ENCODE measurements at places on chromosomes 6 and 20. TPM values are rescaled to one million over a fixed set of nuclear protein-coding genes. Genes with fewer than 3 reads are reported as not detected.

Gene SLC32A1
- not detected for total RNA-seq

Gene CRISP2
- total RNA-seq: not detected

Gene BHLHE23
- not detected for total RNA-seq

Gene NRSN1
- total RNA-seq: not detected

Gene GRIK2
- 2.3 TPM for total RNA-seq

Gene F13A1
- total RNA-seq: not detected

Gene TMEM217
- 0.17 TPM for total RNA-seq

Gene VIP
- total RNA-seq: not detected

Gene MTHFD1L
- total RNA-seq: 33.3 TPM

Gene AP5S1
- 22.5 TPM for total RNA-seq

Gene CLIC5
- total RNA-seq: 0.12 TPM

Gene GSTA3
- not detected for total RNA-seq

Gene STAU1
- total RNA-seq: 66.2 TPM

Gene TNFRSF6B
- 9.3 TPM for total RNA-seq

Gene ERVFRD-1
- total RNA-seq: not detected

Gene IMPG1
- total RNA-seq: not detected

Gene LGSN
- 0.93 TPM for total RNA-seq

Gene PANK2
- total RNA-seq: 44.7 TPM

Gene TMC2
- not detected for total RNA-seq

Gene SYNJ2
- 5.1 TPM for total RNA-seq

Gene ORC3
- 13.5 TPM for total RNA-seq

Gene MCHR2
- not detected for total RNA-seq

Gene C6orf132
- total RNA-seq: 2.9 TPM

Gene MAP7
- not detected for total RNA-seq

Gene PLA2G7
- total RNA-seq: not detected

Gene SLC16A10
- not detected for total RNA-seq

Gene THEMIS
- total RNA-seq: not detected

Gene BMP7
- not detected for total RNA-seq

Gene GMPR
- 34.8 TPM for total RNA-seq

Gene GPX5
- total RNA-seq: not detected

Gene MYL9
- total RNA-seq: 230 TPM

Gene PCSK2
- not detected for total RNA-seq

Gene TNNC2
- total RNA-seq: 1.1 TPM

Gene PPP1R3D
- total RNA-seq: 6.0 TPM

Gene PGC
- total RNA-seq: not detected

Gene FILIP1
- total RNA-seq: 0.43 TPM

Gene KIFC1
- total RNA-seq: 0.47 TPM

Gene NHLRC1
- 1.5 TPM for total RNA-seq

Gene CAP2
- total RNA-seq: 20.9 TPM

Gene RIPOR2
- total RNA-seq: 35.2 TPM

Gene RWDD2A
- total RNA-seq: 3.2 TPM

Gene GNMT
- not detected for total RNA-seq

Gene CD40
- 3.3 TPM for total RNA-seq
